NCI-H1436 (cell line): ENCODE measurements at places on chromosomes 11 and 22.
A peak's percentile ranks its signal among the peaks of the same experiment; 100 is the strongest.

GRCh38 chr22:32858121-32858703, 56.7 kb downstream of the TIMP3 start:
- no peak for DNase-seq

DNA sequence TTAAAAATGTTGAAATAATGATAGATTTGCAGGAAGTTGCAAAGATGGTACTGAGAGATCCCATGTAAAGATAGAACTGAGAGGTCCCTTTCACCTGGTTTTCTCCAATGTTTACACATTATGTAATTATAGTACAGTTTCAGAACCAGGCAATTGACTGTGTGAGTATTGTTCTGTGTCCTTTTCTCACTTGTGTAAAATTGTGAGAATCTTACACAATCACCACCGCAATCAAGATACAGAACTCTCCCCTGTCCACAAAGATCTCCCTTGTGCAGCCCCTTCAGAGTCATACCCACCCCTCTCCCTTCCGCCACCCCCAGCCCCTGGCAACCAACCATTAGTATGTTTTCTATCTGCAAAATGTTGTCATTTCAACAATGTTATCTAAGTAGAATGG, 119.8 kb upstream of the NAV2 start:
- no peak for DNase-seq

DNA sequence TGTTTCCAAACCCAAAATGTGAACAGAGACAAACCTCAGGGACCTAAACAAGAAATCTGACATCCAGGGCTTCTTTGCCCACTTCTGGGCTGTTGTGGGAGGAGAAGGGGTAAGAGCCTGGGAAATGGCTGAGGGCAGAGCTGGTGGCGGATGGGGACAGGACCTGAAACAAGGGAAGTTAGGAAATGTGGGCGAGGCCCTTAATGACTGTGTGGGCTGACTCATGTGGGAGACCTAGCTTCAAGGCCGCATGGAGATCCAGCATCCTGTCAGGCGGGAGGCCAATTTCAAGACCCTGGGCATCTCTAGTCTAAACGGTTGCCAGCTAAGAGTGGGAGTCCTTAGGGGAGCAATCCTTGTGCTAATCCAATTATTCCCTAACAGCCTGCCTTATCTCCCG, 2.1 kb upstream of the OAF start:
- DNase-seq, result no peak

GRCh38 chr11:122556605-122557004, 98.9 kb upstream of the UBASH3B start:
- no peak for DNase-seq

GRCh38 chr11:104320956-104321355, 157.0 kb upstream of the PDGFD start:
- DNase-seq, result no peak

GRCh38 chr11:55966391-55966790, 3.4 kb downstream of the OR10AG1 start:
- DNase-seq, result no peak

- no peak for DNase-seq
Measured at GRCh38 chr11:108112057-108112456, 9.3 kb upstream of the ACAT1 start.

DNA sequence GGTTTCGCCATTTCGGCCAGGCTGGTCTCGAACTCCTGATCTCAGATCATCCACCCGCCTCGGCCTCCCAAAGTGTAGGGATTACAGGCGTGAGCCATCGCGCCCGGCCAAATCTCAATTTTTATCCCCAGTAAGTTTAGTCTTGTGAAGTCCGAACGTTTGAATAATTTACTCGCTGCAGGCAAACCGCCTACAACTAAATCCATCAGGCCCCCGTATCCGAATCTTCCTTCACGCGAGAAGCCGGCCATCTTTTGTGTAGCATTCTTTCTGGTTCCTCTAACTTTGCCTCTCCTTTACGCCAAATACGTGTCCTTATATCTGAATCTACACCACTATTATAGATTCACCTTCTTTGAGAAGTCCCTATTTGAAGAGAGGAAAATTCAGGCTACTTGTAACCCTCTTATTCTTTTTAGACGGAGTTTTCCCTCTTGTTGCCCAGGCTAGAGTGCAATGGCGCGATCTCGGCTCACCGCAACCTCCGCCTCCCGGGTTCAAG, 581 bp upstream of the EIF3L start:
- DNase-seq, result peak; percentile 24

DNA sequence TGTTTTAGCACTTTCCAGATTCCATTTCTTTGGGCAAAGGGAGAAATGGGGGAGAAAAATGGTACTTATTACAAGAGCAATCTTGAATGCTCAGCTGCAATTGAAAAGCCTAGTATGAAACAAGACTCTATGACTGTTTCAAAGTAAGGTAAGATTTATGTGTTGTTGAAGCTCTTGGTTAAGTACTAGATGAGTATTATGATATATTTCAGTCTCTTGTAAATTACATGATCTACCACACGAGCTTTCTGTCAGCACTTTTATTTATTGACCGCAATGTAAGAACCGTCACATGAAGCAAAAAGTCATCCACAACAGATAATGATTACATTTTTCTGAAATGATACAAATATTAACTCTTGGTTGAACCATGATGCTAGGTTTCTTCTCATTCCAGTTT, 906.7 kb upstream of the CHORDC1 start:
- no peak for DNase-seq

DNA sequence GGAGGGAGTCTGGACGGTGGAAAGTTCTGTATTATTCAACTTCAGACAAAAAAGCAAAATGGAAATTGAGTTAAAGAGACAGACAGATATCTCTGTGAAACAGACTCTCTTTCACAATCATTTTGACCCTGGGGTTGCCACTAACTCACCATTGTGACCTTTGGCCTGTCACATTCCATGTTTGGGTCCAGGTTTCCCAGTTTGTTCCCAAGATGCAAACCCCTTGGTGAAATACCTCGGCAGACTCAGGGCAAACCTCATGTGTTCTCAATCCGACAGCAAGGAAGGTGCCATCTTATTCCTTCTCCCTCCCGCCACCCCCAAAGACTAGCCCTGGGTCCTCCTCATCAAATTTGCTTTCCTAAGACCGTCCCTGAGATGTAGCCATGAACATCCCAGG, 41.8 kb downstream of the GALNT18 start:
- no peak for DNase-seq
